ENCODE measurements at places on chromosomes 7 and 10.

- DNase-seq = peak; percentile 86
Observed at GRCh38 chr7:148697256-148698006, 1.3 kb upstream of the CUL1 start.

GRCh38 chr7:71668572-71668971, 536.6 kb downstream of the GALNT17 start:
- no peak for DNase-seq

- DNase-seq = peak; percentile 96
Observed at GRCh38 chr7:41238851-41239331, 464.0 kb downstream of the INHBA start.

- DNase-seq = no peak
Observed at GRCh38 chr10:46239993-46240683, 46.7 kb upstream of the ANTXRL start.

GRCh38 chr10:14669576-14669975, 105.1 kb downstream of the FAM107B start:
- DNase-seq = no peak

GRCh38 chr10:88934900-88935672, 17.5 kb downstream of the ACTA2 start:
- DNase-seq = peak; percentile 84

DNA sequence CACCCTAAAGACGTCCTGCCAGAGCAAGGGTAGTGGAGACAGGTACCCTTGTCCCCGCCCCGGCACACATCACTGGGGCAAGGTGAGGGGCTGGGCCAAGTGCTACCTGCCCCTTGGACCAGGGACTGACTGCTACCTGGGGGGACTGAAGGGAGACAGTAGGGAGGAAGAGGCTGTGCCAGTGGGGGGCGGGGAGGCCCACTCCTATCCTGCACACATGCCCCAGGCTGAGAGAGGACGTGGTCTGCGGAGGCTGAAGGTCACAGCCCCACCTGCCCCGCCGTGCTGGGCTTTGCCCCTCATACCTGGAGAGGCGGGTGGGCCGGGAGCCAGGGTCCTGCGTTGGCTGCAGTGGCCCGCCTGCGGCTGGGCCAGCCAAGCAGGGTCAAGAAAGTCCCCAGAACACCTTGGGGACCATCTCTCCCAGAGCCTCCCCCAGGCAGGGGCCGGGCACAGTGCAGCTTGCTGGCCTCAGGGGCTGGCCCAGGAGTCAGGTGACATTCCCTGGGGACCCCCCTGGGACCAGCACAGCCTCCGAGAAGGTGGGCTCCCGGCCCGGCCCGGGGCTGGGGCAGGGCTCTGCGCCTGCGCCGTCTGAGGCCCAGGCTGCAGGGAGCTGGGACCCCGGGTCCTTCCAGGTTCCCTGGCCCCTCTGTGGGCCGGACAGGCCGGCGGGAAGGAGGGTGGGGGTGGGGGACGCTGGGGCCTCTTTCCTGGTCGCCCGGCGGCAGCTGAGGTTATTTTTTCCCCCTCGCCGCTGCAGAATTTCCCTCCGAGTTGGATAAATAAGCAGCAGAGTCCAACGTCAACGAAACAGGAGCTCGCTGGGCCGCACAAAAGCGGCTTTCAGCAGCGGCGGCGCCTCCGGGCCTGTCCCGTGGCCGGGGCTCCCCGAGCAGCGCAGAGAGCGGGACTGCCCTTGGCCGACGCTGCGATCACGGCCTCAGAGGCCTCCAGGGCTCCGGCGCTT, 9.8 kb upstream of the FZD9 start:
- no peak for DNase-seq

DNA sequence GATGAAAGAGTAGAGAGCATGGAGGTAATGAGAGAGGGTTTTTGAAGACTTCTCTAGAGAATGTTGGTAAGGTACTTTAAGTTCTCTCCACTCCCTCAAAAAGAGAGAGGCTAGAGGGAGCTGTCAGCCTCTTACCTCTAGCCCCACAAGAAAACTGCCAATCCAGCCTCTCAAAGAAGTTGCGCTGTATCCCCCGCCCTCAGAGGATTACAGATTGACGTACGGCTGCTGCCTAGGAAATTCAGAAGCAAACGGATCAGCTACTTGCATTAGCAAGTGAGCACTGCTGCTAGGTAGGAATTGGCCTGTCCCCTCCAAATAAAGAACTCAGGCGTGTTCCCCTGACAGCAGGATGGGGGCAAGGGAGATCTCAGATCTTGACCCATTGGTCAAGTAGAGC, 34.2 kb downstream of the TYW1B start:
- no peak for DNase-seq

DNA sequence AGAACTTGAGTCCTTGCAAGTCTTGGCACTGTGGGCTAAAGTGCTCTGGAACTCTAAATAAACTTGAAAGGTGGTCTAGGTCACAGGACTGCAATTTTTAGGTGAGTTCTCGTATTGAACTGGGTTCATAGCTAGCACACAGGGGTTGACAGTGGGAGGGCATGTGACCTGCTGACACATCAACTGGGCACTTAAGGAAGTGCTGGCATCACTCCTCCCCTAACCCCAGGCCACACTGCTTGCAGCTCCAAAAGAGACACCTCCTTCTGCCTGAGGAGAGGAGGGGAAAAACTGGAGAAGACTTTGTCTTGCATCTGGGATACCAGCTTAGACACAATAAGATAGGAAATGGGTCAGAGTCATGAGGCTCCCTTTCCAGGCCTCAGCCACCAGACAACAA, 38.0 kb upstream of the AASS start:
- no peak for DNase-seq

DNA sequence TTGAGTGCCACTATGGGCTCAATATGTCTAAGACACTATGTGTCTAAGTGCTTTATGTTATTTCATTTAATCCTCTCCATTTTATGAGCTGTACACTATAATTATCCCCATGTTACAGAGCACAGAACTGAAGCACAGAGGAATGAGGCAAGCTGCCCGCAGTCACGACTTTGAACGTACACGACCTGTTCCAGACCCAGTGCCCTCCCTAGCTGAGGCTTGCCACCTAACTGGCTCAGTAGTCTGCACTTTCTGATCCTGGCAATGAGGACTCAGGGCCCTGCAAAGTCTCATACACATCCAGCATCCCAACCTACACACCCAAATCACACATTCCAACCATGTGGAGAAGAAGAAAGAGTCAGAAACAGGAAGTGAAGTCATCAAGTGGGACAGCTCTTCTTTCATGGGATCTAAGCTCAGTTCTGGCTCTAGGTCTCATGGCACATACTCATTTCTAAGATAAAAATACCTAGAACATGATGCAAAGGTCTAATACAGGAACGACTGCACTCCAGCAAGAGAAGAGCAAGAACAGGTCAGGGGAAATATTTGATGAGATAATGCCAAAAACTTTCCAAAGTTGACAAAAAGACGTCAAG, 42.4 kb upstream of the DDC start:
- peak; percentile 5 for DNase-seq

- DNase-seq = no peak
Observed at GRCh38 chr10:44397476-44398225, 12.8 kb upstream of the CXCL12 start.

DNA sequence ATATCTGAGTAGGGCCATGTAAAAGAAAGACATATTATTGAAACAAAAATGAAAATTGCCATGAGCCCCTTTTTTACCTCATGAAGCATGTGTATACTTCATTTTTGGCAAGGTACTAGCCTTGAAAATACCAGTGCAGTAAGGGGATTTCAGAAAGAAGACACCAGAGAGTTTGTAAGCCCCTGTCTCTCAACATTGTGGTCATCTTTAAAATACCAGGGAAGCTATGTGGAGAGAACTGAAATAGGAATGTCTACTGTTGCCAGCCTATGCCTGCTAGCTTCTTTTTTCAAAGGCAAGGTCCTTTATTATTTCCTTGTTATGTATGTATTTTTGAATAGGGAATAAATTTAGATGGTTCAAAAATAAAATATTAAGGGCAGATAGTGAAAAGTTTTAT, 57.8 kb downstream of the CASD1 start:
- DNase-seq = no peak

DNA sequence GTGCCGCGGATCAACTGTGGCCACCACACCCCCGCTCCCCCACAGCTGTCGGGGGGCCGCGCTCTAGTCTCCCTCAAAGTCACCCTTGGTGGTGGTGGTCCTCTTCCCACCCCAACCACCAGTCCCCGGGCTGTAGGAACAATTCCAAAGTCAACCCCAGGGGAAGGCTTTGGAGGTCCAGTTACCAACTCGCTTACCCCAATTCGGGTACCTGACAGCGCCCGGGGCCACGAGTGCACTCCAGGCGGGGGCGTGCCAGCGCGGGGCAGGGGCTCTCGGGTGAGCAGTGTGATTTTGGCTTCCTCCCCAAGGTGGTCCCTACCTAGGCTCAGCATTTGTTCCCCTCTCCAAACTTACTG, 584 bp upstream of the ZMIZ1 start:
- peak; percentile 32 for DNase-seq

DNA sequence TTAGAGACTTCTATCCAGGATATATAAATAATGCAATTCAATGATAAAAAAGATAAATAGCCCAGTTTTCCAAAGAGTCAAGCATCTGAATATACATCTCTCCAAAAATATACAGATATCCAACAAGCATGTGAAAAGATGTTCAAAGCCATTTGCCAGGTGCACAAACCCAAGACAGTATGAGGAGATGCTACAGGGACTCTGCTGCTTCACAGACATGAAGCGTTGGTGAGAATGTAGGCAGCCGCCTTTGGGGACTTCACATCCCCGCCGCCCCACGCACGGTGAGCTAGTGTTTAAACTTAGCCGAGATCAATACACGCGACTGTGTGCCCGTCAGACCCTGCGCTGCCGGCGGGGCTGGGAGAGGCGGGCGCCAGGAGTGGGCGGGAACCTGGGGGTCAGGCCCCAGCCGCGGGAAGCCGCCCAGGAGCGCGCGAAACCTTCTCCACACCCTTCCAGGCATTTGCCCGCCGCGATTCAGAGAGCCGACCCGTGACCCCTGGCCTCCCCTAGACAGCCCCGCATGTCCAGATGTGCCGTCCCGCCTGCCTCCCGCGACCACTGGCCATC, 927 bp upstream of the ALOX5 start:
- no peak for DNase-seq

DNA sequence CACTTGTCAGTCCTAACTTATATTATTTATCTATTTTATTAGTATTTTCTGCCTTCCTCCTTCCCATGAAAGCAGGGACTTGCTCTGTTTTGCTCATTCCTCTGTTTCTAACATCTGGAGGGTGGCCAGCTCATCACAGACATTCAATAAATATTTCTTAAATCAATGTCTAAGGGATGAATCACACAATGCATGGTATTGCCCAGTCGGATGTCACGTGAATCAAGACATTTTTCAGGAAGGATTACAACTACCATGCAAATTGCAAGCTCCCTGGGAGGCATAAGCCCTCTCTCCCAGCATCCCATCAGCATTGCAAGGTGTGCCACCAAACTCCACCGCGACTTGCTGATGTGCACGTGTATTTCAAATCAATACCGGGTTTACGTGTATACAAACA, 146.6 kb upstream of the RNF32 start:
- peak; percentile 18 for DNase-seq

DNA sequence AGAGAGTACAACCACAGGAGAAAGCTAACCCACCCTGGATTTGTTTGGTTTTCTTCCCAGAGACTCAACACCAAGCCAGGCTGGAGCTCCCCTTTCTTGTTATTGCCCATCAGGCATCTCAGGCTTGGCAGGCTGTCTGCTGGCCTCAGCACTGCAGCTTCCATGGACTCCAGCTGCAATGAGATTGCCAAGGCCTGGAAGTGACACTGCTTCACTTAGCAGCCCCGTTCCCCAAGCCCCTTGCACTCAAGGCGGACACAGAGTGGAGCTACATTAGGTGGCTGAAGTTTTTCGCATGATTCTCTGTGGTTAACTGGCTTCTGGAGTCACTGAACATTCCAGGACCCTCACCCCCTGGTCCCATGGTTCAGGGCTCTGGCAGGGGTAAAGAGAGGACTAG, 163.1 kb upstream of the GDF10 start:
- DNase-seq = no peak

DNA sequence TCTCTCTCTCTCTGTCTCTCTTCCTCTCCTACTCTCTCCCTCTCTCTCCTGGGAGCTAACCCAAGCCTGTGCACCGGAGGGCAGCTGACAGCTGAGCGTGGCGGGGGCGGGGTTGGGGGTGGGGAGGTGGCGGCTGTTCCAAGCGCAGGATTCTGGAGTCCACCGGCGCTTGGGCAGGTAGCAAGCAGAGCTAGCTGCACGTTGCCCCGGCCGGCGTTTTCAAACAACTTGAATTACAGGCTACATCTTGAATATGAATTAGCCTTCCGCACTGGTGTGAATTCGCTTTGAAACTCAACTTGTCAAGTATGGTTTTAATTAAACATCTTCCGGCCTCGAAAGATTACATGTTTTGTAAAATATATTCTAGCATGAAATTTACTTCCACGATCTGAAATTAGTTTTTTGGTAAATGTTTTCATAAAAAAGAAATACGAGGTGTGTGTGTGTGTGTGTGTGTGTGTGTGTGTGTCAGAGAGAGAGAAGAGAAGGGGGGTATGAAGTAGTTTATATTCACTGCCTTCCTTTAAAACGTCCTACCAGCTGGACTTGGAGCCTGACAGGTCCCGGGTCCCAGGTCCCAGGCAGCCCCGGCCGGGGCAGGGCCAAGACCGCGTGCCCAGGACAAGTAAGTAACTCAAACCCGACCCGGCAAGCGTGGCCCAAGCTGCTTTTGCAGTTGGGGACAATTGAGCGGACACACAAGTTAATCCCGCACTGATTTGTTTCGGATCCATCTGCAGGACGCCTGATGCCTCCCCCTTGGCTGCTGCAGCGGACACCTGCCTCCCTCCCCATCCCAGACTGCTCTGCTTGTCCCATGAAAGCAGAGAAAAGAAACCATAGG, 9.0 kb upstream of the DLX6 start:
- no peak for DNase-seq

DNA sequence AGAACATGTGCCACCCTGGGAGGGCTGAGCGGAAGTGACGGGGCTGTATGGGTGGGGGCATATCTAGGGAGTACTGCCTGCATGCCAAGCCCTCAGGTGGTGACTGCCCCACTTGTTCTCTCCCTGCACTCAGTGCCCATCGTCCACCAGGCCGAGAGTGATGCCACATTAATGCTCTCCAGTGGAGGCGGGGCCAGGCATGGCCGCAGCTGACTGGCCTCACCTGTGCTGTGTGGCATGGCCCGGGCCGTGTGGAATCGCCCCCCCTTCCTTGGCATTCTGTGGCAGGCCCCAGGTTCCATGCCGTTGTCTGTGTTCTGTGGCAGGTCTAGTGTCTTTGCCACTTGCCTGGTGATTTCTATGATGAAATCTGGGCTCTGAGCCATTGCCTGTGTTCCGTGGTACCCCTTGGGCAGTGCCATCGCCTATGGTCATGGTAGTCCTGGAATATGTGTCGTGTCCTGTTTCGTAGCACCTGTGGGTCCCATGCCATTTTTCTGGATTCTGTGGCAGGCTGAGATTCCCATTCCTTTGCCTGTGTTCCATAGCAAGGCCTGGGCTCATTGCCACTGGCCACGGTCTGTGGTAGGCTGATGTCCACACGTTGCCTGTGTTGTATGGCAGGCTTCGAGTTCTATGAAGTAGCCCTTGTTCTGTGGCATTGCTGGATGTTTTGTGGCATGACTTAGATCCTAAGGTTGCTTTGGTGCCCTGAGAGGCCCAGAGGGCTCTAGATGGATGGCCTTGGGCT, 8.9 kb downstream of the FLNC start:
- DNase-seq = no peak

GRCh38 chr7:157851501-157852067, 514.8 kb downstream of the DNAJB6 start:
- DNase-seq = no peak
